Fibroblast of villous mesenchyme (primary cell): ENCODE measurements at places on chromosomes 16 and 17. TPM values are rescaled to one million over a fixed set of nuclear protein-coding genes. Genes with fewer than 3 reads are reported as not detected.

Gene NGFR
- total RNA-seq, result under 0.01 TPM in 2 replicates

Gene OTOP3
- total RNA-seq, result not detected in 2 replicates

Gene CBFA2T3
- total RNA-seq, result not detected in 2 replicates

Gene RND2
- total RNA-seq, result 0.97 and 1.3 TPM in 2 replicates

Gene MYADML2
- not detected in 2 replicates for total RNA-seq

Gene SSTR5
- total RNA-seq, result not detected in 2 replicates

Gene USH1G
- total RNA-seq, result not detected in 2 replicates

Gene MGAT5B
- 0.32 and 0.43 TPM in 2 replicates for total RNA-seq

Gene SAP30BP
- total RNA-seq, result 58.9 and 60.0 TPM in 2 replicates

Gene TNFRSF13B
- total RNA-seq, result not detected in 2 replicates

Gene IL17C
- total RNA-seq, result not detected in 2 replicates

Gene ADAP2
- 3.0 and 4.2 TPM in 2 replicates for total RNA-seq

Gene PRSS21
- total RNA-seq, result 0.32 and 0.43 TPM in 2 replicates

Gene XYLT1
- total RNA-seq, result 2.6 and 10.6 TPM in 2 replicates

Gene AANAT
- total RNA-seq, result not detected in 2 replicates

Gene SPATA22
- total RNA-seq, result 1.3 and 3.5 TPM in 2 replicates

Gene USP43
- total RNA-seq, result not detected in 2 replicates

Gene APOBR
- total RNA-seq, result not detected in 2 replicates

Gene NRN1L
- not detected in 2 replicates for total RNA-seq

Gene JPH3
- not detected in 2 replicates for total RNA-seq

Gene METTL26
- total RNA-seq, result 51.8 and 78.3 TPM in 2 replicates

Gene NTHL1
- 25.5 and 31.9 TPM in 2 replicates for total RNA-seq

Gene PRR15L
- not detected in 2 replicates for total RNA-seq

Gene MT4
- total RNA-seq, result not detected in 2 replicates

Gene CD300LG
- not detected in 2 replicates for total RNA-seq

Gene AARSD1
- 16.0 and 16.8 TPM in 2 replicates for total RNA-seq

Gene CCL8
- not detected in 2 replicates for total RNA-seq

Gene ALOX15
- not detected in 2 replicates for total RNA-seq

Gene SLC16A3
- 131 and 174 TPM in 2 replicates for total RNA-seq

Gene C16orf92
- total RNA-seq, result not detected in 2 replicates

Gene ITGAX
- total RNA-seq, result not detected in 2 replicates

Gene MLYCD
- total RNA-seq, result 2.6 and 3.2 TPM in 2 replicates

Gene KRT25
- not detected in 2 replicates for total RNA-seq

Gene PPM1E
- total RNA-seq, result under 0.01 TPM in 2 replicates

Gene HBA2
- total RNA-seq, result not detected in 2 replicates

Gene CMTM1
- total RNA-seq, result 2.3 and 3.9 TPM in 2 replicates

Gene GRN
- 165 and 256 TPM in 2 replicates for total RNA-seq
